Stimulated activated CD4-positive, alpha-beta T cell treated with anti-CD3 and anti-CD28 coated beads, Interleukin-15, amount 100 ng/mL, for 48 hours (primary cell): ENCODE measurements at places on chromosomes 2 and 18.

DNA sequence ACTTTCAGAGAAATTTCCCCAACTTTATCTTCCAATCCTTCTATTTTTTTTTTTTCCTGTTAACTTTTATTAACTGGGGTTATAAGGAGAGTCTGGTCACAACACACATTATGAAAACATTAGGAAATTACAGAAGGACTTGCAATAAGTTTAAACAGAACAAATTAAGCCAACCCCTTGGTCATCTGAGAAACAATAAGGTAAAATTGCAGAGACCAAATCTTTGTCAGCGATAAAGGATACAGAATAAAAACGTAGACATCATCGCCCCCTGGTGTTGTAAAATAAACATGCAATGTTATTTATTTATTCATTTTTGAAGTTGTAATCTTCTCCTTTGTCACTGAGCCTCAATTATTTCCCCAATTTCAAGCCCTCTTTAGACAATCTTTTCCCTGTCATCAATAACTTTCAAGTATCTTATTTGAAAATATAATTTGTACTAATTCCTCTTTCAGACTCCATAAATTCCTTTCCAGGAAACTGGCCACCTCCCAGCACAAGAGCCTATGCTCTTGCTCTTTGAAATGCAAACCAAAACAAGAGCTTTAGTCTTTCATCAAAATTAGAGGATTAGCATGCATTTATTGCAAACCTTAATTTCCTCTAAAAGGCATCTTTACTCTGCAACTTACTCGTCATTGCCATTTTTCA is 19.5 kb downstream of the G6PC2 start:
- no peak for DNase-seq

DNA sequence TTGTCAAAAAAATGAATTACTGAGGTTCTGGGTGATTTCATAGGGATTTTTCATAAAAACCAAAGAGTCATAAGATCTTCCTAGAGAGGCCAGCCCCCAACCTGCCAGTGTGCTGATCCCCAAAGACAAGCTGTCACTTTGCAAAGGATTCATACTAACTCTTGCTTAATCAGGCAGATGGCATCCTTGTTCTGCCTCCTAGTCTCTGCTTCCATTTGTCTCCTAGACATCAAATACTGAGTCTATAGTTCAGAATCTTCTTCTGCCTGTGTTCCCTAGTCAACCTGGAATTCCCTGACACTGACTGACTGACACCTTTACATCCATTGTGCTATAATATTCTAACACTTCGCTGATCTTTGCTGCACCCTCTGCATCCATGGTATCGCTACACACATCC is 84.9 kb downstream of the SLC8A1 start:
- no peak for DNase-seq

- no peak for DNase-seq
These were observed 27.7 kb downstream of the LBH start for GRCh38 chr2:30259071-30259470.

GRCh38 chr18:14939141-14939540 is 191.2 kb downstream of the ANKRD30B start:
- DNase-seq: no peak

DNA sequence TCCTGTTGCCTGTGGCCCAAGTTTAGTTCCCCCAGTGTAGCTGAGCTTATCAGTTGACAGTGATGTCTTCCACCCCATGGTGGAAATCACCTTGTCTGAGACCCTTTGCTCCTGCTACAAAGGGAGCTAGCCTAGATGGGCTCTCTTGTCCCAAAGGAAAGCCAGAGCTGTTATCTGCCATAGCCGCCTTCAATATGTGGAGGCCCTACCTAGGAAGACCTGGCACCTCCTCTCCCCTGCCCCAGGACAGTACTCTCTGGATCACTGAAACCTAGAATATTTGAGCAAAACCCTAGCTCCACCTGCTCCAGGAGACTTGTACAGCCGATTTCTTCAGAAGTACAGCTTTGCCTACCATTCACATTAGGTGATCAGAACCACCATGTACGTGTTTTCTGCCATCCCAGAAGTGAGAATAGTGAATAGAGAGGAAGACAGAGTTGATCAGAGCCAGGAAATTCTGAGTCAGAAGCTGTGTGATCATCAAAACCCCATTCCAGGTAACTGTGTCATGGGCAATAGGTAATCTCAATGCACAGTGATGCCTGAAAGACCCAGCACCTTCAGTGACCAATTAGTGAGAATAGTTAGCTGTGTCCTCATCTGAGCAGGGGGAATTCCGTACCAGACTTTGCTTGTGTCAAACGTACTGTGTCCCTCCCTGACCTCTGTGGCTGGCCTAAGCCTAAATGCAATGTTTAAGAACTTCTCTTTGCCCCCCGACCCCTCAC is 138.4 kb upstream of the ALPP start:
- DNase-seq: peak; percentile 30

DNA sequence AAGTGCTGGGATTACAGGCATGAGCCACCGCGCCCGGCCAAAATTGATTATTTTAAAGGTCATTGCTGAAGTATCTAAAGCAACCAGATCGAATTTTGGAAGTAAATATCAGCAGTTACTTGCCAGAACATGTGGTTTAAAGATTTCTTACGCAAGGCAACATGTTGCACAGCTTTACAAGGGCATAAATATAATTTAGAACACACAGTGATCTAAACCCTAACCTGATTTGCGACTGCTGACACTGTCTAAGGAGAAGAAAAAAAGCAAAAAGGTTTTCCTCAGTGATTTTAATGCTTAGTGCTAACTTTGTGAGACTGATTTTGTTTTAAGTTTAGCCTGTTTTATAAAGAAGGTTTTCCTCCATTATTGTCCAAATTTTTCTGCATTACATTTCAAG is 569.9 kb upstream of the LINC00305 start:
- DNase-seq: no peak

DNA sequence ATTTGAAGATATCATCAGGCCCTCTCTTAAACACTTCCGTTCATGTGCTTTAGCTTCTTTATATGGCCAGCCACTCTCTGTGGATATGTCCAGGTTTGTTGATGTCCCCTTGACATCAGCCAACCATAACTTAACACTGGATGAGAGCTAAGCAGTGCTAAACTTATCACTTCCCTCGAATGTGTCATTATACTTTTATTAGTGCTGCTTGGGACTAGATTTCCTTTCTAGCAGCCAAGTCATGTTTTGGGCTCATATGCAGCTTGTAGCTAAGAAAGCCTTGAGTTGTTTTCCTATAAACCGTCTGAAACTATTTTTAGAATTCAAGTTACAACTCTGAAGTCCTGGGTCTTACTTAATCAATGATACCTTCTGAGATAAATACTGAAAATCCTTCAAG is 144.8 kb upstream of the TNP1 start:
- no peak for DNase-seq

GRCh38 chr2:144550911-144551310 is 31.0 kb upstream of the ZEB2 start:
- no peak for DNase-seq

DNA sequence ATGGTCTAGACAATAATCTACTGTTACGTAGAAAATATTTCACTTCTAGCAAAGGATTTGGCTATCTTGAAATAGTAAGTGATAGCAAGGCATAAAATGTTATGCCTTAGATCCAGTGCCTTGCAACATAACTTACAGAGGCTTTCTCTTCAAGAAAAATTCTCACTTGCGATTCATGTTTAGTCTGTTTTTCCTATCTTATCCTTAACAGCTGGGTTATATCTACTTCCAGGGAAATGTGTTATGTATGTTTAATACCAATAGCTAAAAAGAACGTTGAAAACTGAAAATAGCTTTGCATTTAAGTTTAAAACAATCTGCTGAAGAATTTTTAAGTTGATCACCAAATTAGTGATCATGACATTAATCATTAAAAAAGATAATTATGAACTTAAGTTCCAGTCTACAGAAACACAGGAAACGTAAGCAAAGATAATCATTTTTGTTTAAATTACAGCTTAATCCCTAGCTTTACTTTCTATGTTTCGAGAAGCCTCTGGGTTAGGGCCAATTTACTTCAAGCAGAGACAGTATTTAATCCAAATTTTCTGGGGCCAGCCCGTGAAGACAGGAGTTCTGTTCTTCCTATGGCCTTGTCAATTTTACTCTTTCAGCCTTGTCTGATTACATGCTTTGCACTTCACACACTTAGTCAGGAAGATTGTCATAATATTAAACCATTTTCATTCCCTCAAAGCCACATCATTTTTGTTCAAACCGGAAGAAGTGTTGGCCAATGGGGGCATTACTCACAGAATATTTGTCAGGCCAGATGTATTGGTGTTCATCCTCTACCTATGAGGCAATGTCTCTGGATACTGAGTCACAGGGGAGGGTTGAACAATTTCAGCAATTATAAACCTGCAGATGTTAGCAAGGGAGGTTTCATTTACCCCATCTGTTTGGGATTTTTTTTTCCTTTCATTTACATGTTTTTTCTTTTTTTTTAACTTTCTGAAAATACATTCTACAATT is 1132.9 kb upstream of the ZEB2 start:
- no peak for DNase-seq

DNA sequence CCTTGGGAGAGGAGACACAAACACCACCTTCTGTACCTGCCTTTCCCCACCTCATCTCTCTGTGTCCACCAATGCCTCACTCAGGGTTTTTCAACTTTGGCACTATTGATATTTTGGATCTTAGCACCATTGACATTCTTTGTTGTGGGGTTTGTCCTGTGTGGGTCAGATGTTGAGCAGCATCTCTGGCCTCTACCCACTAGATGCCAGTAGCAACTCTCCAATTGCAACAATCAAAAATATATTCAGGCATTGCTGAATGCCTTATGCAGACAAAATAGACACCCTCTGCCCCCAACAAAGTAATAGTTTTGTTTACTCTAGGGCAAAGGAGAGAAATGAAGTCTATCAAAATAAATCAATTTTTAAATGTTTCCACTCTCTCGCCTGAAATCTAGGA is 1384.3 kb upstream of the NXPH2 start:
- no peak for DNase-seq

GRCh38 chr2:44692821-44693220 is 248.7 kb upstream of the SIX3 start:
- no peak for DNase-seq

- DNase-seq: no peak
These were observed 94.6 kb upstream of the CAVIN2 start for GRCh38 chr2:191941376-191941929.

- no peak for DNase-seq
These were observed 39.7 kb upstream of the IGFBP5 start for GRCh38 chr2:216735086-216735485.

GRCh38 chr2:23499439-23499838 is 114.5 kb downstream of the KLHL29 start:
- no peak for DNase-seq

DNA sequence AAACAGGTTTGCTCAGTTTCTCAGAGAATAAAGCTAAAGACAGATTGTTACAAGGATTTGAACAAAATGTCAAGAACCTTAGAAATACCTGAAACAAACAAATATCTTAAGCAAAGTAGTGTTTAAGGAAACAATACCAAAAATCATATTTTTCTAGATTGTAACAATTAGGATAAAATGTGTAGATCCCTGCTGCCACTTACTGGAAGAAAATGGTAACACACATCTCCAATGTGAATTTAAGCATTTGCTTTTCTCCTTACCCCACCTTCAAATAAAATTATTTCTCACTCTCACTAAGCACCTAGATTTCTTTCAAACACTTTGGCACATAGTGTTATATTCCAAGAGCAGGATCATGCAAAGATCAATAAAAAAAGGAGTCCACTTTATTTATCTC is 34.9 kb downstream of the SUCLG1 start:
- no peak for DNase-seq

GRCh38 chr2:46157072-46157965 is 139.9 kb upstream of the EPAS1 start:
- no peak for DNase-seq

- no peak for DNase-seq
These were observed 19.0 kb downstream of the CRIM1 start for GRCh38 chr2:36374585-36374984.

GRCh38 chr2:66137606-66138130 is 297.3 kb upstream of the MEIS1 start:
- no peak for DNase-seq

DNA sequence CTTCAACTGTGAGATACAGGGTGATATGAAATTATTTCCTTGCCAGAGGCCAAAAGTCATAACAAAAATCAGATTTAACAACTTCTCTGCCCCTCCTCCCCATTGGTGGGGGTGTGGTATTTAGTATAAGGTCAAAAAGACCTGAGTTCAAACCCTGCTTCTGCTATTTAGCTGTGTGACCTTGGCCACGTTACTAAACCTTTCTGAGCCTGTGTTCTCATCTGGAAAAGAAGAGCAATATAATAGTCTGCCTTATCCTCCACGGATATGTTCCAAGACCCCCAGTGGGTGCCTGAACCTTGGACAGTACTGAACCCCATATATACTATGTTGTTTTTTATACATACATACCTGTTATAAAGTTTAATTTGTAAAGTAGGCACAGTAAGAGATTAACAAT is 3.7 kb downstream of the CDC42EP3 start:
- no peak for DNase-seq

DNA sequence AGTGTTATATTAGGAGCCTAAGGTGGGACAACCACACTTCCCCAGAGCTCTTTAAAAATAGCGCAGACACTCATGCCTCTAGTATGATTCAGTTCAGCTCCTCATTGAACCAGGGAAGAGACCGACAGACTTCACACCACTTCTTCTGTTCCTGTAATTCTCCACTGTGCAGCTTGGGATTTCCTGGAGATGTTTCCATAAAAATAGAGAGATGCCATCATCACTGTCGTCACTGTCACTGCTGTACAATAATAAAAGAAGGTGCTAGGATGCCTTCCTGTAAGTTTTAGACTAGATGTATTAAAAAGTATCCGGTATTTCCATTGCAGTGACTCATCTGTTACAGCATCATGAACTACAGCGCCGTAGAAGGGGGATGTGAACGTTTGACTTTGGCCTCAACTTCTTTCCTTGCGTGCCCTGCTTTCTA is 110.9 kb downstream of the FAM210A start:
- DNase-seq: no peak

DNA sequence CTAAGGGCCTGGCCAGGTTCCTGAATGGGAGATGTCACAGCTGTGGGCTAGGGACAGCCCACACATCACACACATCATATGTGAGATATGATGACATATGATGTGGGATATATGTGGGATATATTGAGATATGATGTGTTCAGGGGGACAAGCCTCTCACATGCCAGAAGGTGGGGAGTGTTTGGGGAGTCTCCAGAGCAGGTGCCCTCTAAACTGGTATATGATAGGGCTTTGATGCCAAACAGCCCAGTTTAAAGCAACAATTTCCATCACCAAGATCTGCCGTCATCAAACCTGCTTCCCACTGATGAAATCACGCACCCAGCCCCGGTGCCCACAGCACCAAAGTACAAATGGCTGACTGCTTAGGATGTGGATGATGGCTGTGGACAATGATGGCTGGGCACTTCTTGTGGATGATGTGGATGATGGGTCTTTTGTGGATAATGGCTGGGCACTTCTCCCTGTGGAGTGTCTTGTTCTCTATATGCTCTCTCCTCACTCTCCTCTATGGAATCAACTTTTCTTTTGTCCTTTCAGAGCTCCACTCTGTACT is 50.9 kb downstream of the FBLN7 start:
- no peak for DNase-seq

GRCh38 chr2:634636-635388 is 42.4 kb downstream of the TMEM18 start:
- DNase-seq: no peak
